ENCODE measurements at places on chromosomes 2 and 18.

GRCh38 chr2:188813857-188814256 lies 160.3 kb upstream of the COL3A1 start:
- DNase-seq, result no peak

DNA sequence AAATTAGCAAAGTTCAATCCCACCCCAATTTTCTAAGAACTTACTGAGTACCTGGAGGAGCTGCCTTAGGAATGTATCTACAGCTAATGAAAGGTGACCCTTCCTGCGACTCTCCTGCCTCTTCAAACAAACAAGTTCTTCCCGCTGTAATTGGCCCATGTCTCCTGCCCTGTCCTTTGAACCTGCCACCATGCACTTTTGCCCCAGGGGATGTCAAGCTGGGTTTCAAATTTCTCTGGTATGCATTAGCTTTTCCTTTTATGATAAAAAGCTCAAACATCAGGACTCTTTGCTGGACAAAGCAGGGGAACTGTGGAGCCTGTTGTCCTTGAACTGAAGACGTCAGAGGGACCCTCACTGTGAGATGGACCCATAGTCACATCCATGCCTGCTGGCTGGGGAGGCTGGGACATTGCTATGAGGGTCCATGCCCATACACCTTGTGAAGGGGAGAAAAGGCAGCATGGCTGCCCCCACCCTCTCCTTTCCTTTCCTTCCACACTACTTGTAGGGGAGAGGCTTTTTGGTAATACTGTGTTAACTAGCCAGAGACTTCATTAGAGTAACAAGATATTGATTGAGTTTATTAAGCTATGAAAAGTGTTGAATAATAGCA lies 210.7 kb upstream of the COPS8 start:
- no peak for DNase-seq

- DNase-seq, result no peak
Measured at GRCh38 chr2:150689590-150689989, 202.1 kb upstream of the RND3 start.

DNA sequence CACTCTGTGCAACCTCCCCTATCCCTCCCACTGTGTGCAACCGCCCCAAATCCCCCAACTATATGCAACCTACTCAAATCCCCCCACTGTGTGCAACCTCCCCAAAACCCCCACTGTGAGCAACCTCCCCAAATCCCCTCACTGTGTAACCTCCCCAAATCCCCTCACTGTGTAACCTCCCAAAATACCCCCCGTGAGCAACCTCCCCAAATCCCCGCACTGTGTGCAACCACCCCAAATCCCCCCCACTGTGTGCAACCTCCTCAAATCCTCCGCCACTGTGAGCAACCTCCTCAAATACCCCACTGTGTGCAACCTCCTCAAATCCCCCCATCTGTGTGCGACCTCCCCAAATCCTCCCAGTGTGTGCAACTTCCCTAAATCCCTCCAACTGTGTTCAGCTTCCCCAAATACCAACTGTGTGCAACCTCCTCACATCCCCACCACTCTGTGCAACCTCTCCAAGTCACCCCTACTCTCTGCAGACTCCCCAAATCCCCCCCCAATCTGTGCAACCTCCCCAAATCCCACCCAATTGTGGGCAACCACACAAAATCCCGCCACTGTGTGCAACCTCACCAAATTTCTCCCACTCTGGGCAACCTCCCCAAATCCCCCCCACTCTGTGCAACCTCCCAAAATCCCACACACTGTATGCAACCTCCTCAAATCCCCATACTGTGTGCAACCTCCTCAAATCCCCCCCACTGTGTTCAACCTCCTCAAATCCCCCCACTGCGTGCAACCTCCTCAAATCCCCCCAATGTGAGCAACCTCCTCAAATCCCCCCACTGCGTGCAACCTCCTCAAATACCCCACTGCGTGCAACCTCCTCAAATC lies 114.1 kb downstream of the TPO start:
- no peak for DNase-seq
